ENCODE measurements at places on chromosomes 2 and 18.

DNA sequence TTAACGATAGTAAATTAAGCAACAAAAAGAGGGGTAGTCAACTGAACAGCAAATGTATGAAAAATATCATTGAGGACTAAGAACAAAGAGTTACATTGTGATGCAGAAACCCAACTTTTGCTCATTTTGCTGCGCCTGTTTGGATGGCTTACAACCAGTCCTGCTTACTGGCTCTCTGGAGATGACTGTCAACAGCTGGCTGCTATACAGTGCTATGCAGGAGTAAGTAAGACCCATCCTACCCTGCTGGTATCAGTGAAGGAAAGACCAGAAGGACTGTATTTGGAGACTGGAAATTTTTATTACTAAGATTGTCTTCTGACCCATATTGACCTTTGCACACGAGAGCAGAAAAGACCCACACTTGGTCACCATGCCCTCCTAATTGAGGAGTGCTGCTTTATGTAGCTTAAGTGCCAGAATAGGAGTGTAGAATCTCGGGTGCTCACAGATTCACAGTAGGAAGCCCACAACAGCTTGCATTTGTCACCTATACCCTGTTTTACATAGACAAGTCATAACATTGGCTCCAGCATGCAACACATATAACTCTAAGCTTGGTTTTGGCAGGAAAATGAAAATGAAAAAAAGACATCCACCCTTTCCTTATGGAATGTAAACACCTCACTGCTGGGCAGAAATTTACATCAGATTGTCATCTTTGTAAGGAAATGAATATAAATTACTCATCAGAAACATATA lies 1915.0 kb upstream of the CELF4 start:
- no peak for DNase-seq

DNA sequence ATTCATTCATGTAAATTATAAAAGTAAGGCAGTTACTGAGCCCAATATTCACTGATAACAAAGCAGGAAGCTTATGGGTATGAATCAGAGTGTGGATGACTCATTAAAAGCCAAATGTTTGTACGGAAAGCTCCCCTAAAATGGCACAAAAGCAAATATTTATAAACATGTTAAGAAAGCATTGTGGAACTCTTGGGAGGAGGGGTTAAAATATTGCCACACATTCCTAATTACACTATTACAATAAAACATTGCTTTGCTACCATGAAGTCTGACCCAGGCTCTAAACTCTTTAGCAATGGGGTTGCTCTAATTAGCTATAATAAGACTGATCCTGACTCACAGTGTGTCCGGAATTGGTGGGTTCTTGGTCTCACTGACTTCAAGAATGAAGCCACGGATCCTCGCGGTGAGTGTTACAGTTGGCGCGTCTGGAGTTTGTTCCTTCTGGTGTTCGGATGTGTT lies 110.9 kb downstream of the NAB1 start:
- peak; percentile 81 for DNase-seq

DNA sequence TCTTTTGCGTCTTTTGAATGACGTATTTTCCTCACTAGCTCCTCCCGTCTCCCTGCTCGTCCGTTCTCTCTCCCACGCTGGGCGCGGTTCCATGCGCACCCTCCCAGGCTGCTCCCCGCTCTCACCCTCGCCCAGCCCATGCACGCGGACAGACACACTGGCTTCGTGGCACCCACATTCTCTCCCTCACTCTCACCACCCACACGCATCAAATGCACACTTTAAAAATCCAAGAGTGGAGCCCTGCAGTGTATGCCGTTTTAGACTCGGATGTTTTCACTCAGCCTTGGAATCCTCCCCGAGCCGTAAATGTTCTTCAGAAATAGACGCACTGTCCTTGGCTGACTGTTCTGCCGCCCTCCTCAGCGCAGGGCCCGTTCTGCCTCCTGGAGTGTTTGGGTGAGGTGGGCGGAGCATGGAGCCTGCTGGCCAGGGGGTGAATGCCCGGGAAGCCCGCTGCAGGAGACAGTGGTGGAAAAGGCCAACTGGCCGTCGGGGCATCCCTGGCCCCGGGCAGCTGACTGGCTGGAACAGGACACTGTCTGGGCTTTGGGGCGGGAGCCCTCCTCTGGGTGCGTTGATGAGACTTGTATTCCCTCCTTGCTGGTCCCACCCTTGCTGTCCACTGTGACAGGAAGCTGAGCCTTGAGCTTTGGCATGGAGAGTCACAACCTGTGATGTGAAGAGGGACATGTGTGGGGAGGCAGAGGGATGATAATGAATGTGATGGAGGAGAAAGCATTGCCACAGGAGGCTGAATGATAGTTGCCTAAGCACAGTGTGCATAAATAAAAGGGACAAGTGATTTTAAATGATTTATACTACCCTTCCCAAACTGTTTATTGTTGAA lies 35.4 kb upstream of the LYPD6B start:
- DNase-seq: no peak

GRCh38 chr2:225310745-225311144 lies 88.8 kb upstream of the NYAP2 start:
- no peak for DNase-seq

GRCh38 chr2:214471990-214472389 lies 61.1 kb downstream of the VWC2L start:
- DNase-seq: no peak

All from H54 (cell line).